ENCODE measurements at places on chromosomes 11 and 22.

GRCh38 chr11:25859776-25860175 lies 472.2 kb upstream of the ANO3 start:
- no peak overlapping the region for H3K4me3 ChIP-seq
- no peak for DNase-seq
- no peaks in the 10 kb centered on the region for H3K36me3 ChIP-seq
- no peaks in the 10 kb centered on the region for H3K27me3 ChIP-seq
- H3K27ac ChIP-seq = no peak overlapping the region

DNA sequence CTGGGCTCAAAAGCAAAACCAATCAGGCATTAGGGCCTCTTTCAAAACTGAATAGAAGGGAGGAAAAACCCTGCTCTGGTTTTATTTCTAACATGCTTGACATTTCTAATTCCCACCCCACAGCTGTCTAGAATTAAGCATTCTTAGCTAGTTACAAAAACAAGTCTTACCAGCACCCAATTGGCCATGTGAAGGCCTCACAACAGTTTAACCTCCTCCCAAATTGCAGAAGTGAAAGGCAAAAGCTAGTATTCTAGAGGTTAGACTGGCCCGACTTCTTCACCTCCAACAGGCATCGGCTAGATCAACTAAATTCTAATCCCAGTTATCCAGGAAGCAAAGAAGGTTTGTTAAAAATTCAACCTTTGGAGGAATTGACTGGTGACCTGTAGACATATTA lies 6.5 kb downstream of the SF1 start:
- no peak for DNase-seq
- H3K36me3 ChIP-seq = peaks cover 15% of the 10 kb centered on the region
- peaks cover 65% of the 10 kb centered on the region for H3K4me1 ChIP-seq
- no peak overlapping the region for H3K4me3 ChIP-seq

GRCh38 chr11:85855341-85855656 lies at the start of gene CCDC83:
TSS of gene CCDC83 (plus strand) at chr11:85855383. CDS start at chr11:85865124, 9,741 bp downstream.
- peaks cover 9% of the 10 kb centered on the region for H3K4me1 ChIP-seq
- no peak for DNase-seq
- peaks cover 7% of the 10 kb centered on the region for H3K27me3 ChIP-seq
- H3K36me3 ChIP-seq = no peaks in the 10 kb centered on the region
- H3K4me3 ChIP-seq = peak within 1 kb of the TSS; percentile 58

DNA sequence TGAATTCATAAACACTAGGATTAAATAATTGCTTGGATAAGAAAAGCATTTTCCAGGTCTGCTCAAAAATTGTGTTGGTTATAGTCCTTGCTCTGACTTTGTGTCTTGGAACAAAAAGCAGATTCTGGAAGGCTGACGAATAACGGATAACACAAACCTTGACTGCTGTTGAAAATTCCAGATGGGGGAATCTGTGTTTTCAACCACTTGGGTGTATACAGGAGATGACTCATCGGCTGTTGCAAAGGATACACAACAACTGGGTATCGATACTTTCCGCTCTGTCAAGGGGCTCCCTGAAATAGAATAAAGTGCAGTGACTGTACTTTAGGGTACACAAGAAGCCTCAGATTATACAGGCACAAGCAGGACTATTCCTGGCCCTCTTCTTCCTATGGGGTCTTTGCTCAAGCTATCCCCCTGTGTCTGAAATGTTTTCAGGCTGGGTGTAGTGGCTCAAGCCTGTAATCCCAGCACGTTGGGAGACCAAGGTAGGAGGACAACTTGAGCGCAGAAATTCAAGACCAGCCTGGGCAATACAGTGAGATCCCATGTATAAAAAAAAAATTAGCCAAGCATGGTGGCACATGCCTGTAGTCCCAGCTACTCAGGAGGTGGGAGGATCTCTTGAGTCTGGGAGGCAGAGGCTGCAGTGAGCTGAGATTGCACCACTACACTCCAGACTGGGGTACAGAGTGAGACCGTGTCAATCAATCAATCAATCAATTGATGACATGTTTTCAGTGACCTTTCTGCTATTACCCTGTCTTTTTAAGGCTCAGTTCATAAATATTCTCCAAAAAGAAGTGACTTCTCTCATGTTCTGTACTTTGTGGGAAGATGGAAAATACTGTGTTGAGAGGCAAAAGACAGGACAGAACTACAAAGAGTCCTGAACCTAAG lies 48.6 kb upstream of the UCP3 start:
- no peak overlapping the region for H3K27ac ChIP-seq
- H3K27me3 ChIP-seq = no peaks in the 10 kb centered on the region
- H3K4me1 ChIP-seq = no peaks in the 10 kb centered on the region
- no peak overlapping the region for H3K4me3 ChIP-seq
- H3K36me3 ChIP-seq = peaks cover 24% of the 10 kb centered on the region

GRCh38 chr22:25833676-25834075 lies 91.7 kb downstream of the MYO18B start:
- no peak overlapping the region for H3K4me3 ChIP-seq
- H3K27ac ChIP-seq = no peak overlapping the region
- H3K27me3 ChIP-seq = peaks cover 8% of the 10 kb centered on the region
- H3K4me1 ChIP-seq = no peaks in the 10 kb centered on the region
